ENCODE measurements at places on chromosomes 16 and 17.

DNA sequence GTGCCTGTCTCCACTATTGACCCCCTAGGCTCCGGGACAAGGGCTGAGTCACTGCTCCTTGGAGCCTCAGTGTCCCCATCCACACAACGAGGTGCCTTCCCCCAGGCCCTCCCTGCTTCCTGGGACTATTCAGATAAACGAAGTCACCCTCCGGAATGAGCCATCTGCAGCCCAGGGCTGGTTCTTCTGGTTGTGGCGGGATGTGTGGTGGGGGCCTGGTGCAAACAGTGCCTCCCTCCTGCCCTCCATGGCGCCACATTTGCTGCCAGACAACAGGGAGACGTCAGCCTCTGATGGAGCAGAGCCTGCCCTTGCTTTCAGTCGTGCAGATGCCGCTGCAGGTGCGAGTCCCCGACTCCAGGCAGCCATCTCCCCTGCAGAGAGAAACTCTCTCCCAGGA, 5.1 kb upstream of the KRT16 start:
- no peak for DNase-seq

DNA sequence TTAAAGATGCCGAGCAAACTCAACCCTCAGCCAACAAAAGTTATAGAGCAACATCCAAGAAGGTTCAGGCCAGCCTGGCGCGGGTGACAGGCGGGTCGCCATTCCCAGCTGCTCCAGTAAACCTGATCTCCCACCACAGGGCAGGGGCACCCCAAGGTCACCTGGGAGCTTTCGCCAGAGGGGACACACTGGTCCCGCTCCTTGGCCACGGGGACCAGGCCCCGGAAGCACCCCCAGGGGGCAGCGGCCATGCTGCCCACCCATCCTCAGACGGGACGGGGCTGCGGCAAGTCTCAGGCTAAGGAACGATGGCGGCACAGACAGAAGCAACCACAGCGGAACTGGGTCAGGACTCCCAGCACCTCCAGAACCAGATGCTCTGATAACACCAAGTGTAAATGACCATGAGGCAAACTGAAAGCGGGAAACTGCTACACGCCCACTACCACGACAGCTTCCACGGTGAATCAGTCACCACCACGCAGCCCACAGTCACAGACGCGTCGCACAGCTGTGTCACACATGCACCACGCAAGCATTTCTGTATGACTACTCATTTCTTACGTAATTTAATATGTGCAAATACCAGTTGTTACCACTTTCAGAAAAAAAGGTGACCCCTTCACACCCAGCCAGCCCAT, 14.1 kb upstream of the CCDC154 start:
- DNase-seq, result no peak

DNA sequence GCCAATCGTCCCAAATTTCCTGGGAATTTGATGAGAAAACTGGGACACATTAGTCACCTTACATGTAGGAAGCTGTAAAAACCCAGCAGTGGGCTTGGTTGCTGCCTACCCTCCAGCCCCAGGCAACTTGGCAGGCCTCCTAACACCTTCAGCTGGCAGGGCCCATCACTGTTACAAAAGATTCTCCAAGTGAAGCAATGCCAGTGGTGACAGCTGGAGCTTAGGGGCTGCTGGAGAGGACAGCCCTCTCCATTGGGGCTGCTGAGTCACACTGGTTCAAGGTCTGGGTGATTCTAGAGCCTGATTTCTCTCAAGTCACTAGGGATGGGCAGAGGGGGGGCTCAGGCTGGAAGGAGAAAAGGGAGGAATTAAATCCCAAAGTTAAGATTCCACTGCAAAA, 180.6 kb downstream of the COPRS start:
- peak; percentile 91 for DNase-seq

DNA sequence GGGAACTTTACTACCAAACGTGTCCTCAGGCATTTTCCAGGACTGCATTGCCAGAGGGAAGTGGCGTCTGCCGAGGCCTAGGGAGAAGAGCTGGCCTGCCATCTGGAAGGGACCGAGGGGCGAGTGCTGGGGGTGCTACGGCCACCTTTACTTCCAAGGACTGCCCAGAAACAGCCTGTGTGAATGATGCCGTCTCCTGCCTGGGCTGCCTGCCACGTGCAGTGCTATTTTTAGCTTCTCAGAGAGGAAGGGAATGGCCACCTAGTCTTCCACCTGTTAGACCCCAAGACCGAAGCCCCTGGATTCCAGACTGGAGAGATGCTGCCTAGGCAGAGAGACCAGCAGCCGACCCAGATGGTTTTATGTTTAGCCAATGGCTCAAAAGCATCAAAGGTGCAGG, 57.2 kb downstream of the VAC14 start:
- DNase-seq, result no peak

Data from NCI-H1694 (cell line).